ENCODE measurements at places on chromosomes 5 and 9.

- DNase-seq, result no peak
Observed at GRCh38 chr9:136567651-136568287, 21.9 kb upstream of the NOTCH1 start.

DNA sequence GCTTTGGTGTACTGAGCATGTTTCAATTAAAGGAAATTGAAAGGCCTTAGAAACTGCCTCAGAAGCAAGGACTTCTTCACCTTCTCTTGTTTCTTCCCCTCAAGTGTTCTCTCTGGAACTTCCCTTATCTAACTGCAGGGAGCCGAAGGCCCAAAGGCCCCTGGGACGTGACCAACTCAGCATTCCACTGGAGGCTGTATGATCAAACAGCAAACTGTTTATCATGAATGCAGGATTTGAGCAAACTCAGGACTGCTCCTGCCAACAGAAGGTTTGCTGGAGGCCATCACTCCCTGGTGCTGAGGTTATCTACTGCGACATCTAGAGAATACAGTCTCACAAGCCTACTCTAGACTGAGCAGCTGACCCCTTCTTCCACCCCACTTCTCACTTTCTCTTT is 4.8 kb upstream of the CDH10 start:
- no peak for DNase-seq

DNA sequence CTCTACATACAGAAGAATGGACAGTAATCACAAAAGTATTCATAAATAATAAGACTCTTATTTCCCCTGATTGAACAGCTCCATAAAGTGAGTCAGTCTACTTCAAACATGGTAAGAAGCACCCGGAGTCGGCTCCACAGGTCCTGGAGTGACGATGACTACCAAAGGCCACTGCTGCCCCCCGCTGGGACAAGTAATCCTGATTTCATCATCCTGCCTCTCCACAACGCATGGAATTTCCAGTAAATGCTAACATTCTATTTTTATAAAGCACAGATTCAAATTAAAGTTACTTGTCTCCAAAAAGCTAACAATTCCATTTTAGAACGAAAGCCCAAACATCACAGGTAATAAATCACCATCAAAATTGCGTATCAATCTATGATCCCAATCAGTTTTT is 16.2 kb downstream of the ATPSCKMT start:
- DNase-seq, result no peak

GRCh38 chr9:135660407-135660806 is 2.7 kb upstream of the LCN9 start:
- DNase-seq, result no peak

GRCh38 chr5:37606148-37606547 is 227.0 kb downstream of the WDR70 start:
- DNase-seq, result no peak

DNA sequence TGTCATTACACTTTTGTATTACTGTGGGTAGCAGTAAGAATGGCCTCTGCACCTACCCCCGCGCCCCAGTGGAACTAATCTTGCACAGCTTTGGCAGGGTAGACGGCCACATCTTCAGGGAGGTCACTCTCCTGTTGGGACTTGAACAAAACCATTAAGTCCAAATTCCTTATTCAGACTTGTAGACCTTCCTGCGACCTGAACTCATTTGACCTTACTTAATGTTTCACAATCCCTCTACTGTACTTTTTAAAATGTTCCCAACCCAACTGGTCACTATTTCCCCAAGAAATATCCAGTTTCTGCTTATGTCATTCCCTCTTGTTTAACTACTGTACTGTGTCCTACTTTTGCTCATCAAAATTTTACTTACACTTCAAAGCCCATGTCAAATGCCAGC is 5.3 kb upstream of the FAM120AOS start:
- DNase-seq, result no peak

- no peak for DNase-seq
Observed at GRCh38 chr5:145774442-145774841, 60.7 kb downstream of the PRELID2 start.

DNA sequence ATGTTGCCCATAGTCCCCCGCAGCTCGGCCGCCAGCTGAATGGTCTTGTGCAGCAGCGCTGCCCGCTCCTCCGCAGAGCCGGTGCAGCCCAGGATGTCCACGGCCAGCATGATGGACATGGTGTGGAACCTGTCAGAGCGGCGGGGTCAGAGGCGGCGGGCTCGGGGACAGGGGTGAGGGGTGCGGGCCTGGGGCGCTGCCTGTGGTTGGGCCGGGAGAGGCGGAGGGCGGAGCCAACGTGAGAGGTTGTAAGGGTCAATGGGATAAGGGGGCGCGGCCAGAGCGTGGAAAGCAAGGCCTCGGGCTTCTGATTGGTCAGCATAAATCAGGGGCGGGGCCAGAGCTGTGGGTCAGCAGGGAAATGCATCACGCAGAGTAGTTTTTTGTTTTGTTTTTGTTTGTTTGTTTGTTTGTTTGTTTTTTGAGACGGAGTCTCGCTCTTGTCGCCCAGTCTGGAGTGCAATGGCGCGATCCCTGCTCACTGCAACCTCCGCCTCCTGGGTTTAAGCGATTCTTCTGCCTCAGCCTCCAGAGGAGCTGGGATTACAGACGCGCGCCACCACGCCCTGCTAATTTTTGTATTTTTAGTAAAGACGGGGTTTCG is 6.8 kb upstream of the TOR2A start:
- DNase-seq, result no peak

GRCh38 chr9:135969064-135969683 is 8.0 kb upstream of the UBAC1 start:
- no peak for DNase-seq

DNA sequence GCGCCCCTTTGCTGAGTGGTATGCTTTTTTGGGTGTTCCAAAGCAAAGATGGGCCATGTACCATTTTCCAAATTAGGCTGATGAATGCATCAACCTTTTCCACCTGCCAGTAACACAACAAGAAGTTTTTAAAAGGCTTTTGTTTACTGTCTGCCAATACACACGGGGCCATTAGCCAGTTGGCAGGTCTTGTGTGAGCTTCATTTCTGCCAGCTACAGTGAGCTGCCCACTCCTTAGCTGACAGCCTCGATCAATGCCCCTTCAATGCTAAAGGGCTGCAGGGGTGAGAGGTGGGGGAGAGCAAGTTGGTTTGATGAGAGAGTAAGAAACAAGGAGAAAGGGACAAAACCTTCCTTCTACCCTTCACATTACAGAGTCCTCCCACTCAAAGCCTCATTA is 128.7 kb downstream of the C5orf15 start:
- DNase-seq, result no peak

- no peak for DNase-seq
Observed at GRCh38 chr5:39998518-39998917, 573.7 kb upstream of the DAB2 start.

- peak; percentile 18 for DNase-seq
Observed at GRCh38 chr5:94702729-94703128, 84.3 kb downstream of the SLF1 start.

- no peak for DNase-seq
Observed at GRCh38 chr9:89529243-89530035, 31.5 kb upstream of the SEMA4D start.

- DNase-seq, result no peak
Observed at GRCh38 chr5:98391921-98392625, 381.4 kb upstream of the RGMB start.

DNA sequence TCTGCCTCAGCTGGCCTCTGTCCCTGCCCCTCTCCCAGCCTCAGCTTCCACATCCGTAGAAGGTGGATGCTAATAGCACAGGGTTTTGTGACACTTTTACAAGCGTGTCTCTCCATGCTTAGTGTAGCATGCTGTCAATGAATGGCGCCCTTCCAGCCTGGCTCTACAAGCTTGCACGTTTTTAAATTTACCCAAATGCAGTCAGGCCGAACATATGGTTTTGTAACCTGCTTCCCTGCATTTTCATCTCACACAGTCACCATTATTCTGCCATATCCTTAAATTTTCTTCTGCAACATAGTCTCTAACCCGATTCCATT is 28.8 kb downstream of the FAM163B start:
- no peak for DNase-seq

- DNase-seq, result no peak
Observed at GRCh38 chr5:14357441-14357840, 214.3 kb downstream of the TRIO start.

- DNase-seq, result no peak
Observed at GRCh38 chr5:66596636-66597182, 516 bp downstream of the MAST4 start.

DNA sequence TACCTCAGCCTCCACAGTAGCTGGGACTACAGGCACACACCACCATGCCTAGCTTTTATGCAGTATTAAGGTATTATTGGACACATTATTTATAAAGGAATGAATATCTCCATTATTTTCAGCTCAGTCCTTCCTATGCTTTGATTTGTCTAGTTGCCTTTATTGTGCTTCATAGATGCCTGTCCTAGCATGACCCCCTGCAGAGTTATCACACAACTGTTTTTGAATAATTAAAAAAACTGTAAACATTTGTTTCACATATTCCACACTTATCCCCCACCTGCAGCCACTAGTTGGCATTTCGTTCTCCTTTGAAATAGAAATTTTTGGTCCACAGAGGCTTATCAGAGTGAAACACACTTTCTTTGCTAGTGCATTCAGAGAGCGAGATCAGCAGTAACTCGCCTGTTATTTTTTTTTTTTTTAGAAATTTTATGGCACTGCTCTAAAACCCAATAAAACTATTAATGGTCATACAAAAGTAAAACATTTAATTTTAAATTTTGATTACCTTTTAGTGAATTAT is 151.8 kb upstream of the RASA1 start:
- no peak for DNase-seq

GRCh38 chr9:106287731-106288130 is 575.2 kb upstream of the ZNF462 start:
- DNase-seq, result no peak

- no peak for DNase-seq
Observed at GRCh38 chr9:91214086-91214485, 147.6 kb downstream of the AUH start.

DNA sequence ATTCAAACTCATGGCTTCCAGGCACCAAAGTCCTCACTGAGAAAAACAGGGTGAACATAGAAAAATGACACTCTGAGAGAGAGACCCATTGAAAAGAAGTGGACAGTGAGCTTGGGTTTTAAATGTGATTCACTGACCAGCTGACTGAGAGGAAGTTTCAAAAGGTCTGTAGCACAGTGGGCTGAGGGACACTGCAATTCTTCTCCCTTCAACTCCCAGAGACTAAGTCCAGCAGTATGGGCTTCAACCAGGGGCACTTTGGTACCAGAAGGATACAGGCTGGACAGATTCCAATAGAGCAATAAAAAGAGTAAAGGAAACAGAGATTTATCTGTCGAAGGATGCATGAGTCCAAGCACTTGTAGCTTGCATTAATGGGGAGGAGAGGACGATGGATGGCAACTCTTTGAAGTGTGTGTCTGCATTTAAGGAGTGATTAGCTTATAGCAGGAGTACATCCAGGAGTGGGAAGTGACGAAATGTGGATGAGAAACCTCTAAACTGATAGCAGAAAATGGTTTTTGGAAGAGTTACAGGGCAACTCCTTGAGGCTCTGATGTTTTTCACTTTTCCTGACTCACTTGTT is 117.0 kb upstream of the ANKRD55 start:
- DNase-seq, result no peak

- no peak for DNase-seq
Observed at GRCh38 chr5:109718216-109718615, 28.5 kb downstream of the MAN2A1 start.

- DNase-seq, result no peak
Observed at GRCh38 chr9:133008824-133009223, 22.0 kb upstream of the GTF3C5 start.

DNA sequence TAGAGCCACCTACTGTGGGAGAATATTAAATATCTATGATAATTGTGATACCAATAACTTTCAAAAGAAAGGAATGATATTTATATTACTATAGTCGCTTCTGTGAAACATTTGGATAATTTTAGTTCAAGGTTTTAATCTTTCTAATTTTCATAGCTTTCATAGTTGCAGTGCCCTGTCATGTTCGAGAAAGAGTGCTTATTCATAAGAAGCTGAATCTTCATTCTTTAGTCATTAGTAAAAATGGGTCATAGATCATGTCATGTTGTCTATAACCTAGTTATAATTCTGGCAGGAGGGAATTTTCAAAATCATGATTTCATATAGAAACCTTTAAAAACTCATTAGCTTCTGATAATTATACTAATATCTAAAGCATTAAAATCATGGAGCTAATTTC is 685.6 kb downstream of the CETN3 start:
- DNase-seq, result no peak

- DNase-seq, result no peak
Observed at GRCh38 chr9:100589582-100589981, 11.7 kb downstream of the CAVIN4 start.

DNA sequence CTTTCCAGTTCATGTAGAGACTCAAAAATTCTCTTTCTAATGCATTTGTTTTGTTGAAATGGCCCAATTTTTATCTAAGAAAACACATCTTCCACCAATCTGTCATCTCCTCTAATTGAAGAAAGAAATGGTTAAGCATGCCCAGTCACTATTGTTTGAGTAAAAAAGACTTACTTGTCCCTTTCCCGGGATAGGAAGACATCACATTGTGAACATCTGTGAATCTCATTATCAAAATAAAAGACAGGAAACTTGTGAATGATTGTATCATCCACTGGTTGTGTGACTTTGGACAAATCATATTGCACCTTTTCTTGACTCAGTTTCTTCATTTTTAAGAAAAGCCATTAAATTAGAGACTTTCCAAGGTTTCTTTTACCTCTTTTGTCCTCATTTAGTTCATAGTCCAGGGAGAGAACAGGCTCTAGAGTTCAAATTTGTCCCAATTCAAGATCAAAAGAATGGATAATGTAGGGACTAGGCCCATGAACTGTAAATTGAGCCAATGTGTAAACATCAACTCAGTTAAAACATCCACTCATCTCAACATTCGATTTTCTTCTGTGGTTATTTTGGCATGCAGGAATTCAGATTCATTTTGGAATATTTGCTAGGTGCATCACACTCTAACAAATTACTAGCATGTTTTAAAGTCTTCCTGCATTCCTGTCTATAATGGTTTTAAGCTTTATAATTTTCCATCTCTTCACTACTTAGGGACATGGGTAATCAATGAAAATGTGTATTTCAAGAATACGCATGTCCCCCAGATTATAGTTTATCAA is 838.0 kb upstream of the WWC1 start:
- no peak for DNase-seq

- DNase-seq, result peak; percentile 2
Observed at GRCh38 chr5:114305402-114306207, 56.3 kb upstream of the KCNN2 start.

GRCh38 chr5:147464211-147464610 is 45.7 kb downstream of the DPYSL3 start:
- no peak for DNase-seq

All from GM12864 (cell line).